ENCODE measurements at places on chromosomes 7 and 10.
A peak's percentile ranks its signal among the peaks of the same experiment; 100 is the strongest.

DNA sequence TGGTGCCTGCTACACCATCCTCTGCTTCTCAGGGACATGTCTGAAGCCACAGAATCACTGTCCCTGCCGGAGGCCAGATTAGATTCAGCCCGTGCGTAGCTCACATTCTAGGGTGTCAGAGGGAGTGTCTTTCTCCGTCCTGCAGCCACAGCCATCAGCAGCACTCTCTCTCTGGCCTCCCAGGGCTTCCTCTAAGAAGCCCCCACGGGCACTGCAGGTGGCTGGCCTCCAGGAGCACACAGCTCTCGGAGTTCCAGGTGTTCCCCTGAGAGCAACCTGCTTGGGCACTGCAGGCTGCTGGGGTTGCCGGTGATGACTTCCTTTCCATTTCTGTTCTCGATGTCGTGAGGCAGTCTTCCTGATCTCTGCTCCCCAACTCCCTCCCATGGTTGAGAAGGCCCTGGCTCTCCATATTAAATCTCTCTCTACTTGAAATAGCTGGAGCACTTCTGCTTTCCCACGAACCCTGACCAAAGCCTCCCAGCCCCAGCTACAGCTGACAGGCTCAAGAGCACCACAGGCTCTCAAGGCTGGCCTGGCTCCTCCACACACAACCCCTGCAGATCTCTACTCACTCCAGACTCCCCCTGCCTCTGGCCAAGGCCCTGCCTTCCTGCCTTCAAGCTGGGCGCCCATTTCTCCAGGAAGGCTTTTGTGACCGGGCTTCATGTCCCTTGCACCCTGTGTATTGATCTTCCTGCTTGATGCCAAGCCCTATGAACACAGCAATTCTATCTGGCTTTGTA is 49.0 kb upstream of the TMEM72 start:
- no peak for DNase-seq

DNA sequence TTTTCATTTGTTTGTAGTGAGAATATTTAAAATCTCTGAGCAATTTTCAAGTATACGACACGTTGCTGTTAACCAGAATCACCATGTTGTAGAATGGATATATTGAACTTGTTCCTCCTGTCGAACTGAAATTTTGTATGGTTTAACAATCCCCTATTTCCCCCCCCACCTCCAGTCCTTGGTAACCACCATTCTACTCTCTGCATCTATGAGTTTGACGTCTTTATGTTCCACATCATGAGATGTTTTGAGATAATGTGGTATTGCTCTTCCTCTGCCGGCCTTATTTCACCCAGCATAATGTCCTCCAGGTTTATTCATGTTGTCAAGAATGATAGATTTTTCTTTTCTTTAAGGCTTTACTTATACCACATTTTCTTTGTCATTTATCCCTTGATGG is 17.4 kb upstream of the PRKCQ start:
- no peak for DNase-seq

- DNase-seq, result peak; percentile 32
Observed at GRCh38 chr10:119817991-119818888, 54.4 kb downstream of the MCMBP start.

- DNase-seq, result no peak
Observed at GRCh38 chr7:40120020-40120419, 14.4 kb downstream of the MPLKIP start.

DNA sequence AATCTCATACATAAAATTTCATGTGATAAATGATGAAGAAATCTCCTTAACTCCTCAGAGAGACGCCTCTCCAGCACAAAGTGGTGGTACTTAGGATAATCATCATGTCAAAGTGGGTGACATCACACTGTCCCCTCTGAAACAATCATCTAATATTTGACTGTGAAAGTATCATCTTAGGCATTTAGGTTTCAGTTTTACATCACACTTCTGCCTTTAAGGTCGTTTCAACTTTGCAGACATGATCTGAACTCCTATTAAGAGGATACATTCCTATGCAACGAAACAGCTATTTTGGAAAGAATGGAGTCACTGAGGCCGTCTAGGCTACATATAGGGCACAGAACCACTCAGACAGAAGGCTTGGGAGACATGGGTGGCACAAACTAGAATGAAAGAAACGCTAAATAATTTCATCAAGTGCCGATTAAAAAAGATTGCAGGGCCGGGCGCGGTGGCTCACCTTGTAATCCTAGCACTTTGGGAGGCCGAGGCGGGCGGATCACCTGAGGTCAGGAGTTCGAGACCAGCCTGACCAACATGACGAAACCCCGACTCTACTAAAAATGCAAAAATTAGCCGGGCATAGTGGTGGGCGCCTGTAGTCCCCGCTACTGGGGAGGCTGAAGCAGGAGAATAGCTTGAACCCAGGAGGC is 2.0 kb downstream of the VOPP1 start:
- no peak for DNase-seq

DNA sequence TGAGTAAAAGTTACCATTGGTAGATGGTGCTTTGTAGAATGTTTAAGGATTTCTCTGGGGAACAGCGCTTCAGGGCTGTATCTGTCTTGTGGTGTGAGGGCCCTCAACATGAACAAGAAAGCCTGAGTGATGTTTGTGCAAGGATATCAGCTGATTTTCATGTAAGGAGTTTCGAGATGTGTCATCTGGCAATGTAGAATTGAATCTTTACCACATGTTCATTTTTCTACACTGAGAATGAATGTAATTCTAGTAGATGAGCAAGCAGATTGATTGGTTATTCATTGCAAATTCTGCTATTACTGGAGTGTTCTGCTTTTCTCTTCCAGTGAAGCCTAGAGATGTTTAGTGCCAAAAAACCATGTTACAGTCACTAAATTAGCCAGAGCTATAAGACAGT is 87.7 kb downstream of the ST7 start:
- DNase-seq, result no peak

DNA sequence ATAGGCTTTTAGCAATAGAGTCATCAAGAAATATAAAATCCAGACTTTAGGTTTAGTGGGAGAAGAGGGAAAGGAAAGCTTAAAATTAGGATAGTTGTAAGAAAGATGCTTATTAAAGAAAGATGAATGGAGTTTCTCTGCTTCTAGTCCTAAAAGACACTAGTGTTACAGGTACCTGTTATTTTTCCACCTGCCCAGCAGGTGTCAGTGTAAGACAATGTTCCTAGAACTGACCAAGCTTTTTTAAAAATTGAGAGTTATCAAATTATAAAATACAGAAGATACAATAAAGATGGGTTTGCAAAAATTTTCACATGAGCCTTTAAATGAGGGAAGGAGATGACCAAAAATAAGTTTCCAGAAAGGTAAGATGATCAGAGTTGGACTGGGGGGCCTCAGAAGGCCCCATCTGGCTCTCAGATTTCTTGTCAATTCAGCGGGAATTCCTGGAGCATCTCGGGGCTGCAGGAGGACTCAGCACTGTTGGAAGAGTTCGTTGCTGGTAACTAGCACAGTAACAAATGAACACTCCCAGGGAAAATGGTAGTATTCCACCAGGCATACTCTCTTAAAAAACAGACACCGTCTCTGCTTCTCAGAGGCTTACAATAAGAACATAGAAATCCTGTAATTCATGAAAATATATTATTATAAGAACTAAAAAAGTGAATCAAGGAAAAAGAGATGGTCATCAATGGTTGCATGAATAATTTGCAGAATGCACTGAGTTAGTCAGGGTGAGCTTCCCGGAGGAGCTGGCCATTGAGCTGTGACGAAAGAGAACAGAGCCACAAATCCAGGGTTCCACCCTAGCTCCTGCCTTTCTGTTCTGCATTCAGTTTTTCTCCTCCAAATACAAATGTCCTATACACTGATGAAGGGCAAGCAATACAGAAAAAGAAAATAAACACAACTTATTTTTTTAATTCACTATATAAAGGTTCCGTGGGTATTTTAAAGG is 71.8 kb upstream of the PIK3CG start:
- no peak for DNase-seq

GRCh38 chr7:123792547-123792946 is 43.7 kb upstream of the WASL start:
- no peak for DNase-seq

GRCh38 chr10:99430116-99430450 is 341 bp downstream of the GOT1 start:
- no peak for DNase-seq

DNA sequence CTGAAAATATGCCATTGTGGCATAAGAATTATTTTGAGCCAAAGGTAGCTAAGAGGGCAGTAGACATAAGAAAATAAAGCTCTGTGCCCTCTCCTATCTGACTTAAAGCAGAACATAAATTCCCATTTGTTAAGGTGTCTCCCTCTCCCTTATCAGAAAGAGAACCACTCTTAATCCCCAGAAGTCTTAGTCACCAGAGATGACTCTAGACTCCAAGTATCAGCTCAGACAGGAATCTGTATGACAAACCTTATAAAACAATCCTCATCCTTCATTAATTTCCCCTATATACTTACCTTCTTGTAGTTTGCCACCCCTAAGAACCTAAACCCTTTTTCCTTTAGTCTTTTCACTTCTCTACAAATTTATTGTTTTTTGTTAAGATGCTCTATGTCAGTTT is 21.8 kb upstream of the PIP4K2A start:
- DNase-seq, result no peak

DNA sequence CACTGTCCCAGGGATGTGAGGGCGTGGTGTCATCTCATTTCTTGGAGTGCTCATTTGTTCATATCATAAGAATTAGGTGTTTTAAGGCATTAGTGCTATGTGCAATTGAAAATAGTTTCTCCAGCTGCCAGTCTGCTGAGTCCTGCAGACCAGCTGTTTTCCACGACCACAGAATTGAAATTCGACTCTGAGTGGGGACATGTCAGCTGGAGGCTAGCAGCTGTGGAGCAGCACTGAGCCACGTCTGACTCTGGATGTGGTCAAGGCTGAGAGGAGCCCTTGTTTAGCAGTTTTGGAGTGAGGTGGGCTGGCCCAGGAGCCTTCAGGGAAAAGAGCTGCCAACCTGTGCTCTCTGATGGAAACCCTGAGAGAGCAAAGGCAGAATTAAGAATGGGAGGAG is 156.3 kb upstream of the GRB10 start:
- DNase-seq, result no peak

- DNase-seq, result no peak
Observed at GRCh38 chr10:120208488-120208887, 248.5 kb upstream of the PLPP4 start.

GRCh38 chr10:110373059-110373458 is 68.3 kb upstream of the SMNDC1 start:
- no peak for DNase-seq

GRCh38 chr10:126439942-126440341 is 51.7 kb upstream of the ADAM12 start:
- DNase-seq, result no peak

DNA sequence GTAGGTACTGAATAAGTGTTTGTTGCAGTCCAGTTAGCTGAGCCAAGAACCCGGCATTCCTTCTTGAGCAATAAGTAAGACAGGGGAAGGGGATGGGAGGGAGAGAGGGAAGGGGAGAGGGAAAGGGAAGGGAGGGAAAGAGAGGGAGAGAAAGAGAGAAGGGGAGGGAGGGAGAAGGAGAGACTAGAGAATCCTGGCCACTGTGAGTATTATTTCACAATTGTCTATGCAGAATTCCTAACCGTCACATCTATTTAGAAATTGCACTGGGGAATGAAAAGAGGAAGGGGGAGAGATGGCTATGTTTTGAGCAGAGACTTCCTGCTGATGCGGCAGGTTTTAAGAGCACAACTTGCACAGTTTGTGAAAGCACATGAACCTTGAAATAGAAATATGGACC is 251.4 kb upstream of the ZMIZ1 start:
- DNase-seq, result no peak

GRCh38 chr7:136530831-136531230 is 337.6 kb upstream of the CHRM2 start:
- DNase-seq, result no peak

DNA sequence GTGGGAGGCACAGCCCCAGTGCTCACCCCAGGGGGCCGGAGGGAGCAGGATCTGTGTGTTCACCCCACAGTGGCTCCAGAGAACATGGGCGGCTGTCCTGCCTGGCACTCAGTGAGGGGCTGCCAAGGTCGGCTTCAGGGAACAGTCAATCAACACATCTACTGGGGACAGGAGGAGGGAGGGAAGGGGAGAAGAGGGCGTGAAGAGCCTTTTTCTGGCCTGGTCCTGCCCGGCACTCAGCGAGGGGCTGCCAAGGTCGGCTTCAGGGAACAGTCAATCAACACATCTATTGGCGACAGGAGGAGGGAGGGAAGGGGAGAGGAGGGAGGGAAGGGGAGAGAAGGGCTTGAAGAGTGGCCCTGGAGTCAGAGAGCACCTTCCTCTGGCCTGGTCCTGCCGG is 184.9 kb downstream of the ADARB2 start:
- no peak for DNase-seq

- no peak for DNase-seq
Observed at GRCh38 chr7:1312136-1313070, 79.7 kb downstream of the UNCX start.

DNA sequence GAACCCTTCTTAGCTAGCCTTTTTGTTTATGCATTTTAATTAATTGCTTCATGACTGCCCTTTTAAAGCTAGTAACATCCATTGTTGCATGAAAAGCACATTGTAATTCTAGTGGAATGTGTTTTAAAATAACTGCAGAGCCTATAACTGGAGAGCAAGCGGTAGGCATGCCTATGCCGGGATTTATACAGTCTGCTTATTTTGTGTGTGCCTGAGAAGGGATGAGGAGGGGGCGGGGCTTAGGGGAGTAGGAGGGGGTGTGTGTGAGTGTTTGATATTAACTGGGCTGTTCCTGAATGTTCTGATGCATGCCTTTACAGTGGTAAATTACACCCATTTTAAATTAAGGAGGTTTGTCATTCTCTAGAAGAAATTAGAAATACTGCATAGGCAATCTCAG is 208.1 kb downstream of the TCF7L2 start:
- DNase-seq, result no peak

DNA sequence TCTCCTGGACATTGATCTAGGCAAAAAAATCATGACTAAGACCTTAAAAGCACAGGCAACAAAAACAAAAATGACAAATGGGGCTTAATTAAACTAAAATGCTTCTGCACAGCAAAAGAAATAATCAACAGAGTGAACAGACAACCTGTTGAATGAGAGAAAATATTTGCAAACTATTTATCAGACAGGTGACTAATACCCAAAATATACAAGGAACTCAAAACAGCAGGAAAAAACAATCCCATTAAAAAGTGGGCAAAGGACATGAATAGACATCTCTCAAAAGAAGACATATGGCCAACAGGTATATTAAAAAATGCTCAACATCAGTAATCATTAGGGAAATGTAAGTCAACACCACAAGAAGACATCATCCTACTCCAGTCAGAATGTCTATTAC is 166.8 kb downstream of the MTERF1 start:
- DNase-seq, result no peak

- no peak for DNase-seq
Observed at GRCh38 chr7:31002256-31002655, 38.5 kb downstream of the GHRHR start.

GRCh38 chr10:73019100-73019499 is 64.5 kb upstream of the PLA2G12B start:
- DNase-seq, result no peak
